Lung (tissue), 17 donors: ENCODE measurements at places on chromosomes 1 and 21.
A peak's percentile ranks its signal among the peaks of the same experiment; 100 is the strongest.

- peak; percentile 99 for DNase-seq
Observed at GRCh38 chr1:203402629-203403337, 51.9 kb upstream of the FMOD start.

GRCh38 chr1:171988243-171988885 is 147.1 kb downstream of the DNM3 start:
- no peak for DNase-seq

GRCh38 chr1:203589595-203589994 is 37.0 kb upstream of the ATP2B4 start:
- DNase-seq, result no peak

GRCh38 chr21:33286076-33286475 is 19.9 kb downstream of the IL10RB start:
- DNase-seq, result no peak

DNA sequence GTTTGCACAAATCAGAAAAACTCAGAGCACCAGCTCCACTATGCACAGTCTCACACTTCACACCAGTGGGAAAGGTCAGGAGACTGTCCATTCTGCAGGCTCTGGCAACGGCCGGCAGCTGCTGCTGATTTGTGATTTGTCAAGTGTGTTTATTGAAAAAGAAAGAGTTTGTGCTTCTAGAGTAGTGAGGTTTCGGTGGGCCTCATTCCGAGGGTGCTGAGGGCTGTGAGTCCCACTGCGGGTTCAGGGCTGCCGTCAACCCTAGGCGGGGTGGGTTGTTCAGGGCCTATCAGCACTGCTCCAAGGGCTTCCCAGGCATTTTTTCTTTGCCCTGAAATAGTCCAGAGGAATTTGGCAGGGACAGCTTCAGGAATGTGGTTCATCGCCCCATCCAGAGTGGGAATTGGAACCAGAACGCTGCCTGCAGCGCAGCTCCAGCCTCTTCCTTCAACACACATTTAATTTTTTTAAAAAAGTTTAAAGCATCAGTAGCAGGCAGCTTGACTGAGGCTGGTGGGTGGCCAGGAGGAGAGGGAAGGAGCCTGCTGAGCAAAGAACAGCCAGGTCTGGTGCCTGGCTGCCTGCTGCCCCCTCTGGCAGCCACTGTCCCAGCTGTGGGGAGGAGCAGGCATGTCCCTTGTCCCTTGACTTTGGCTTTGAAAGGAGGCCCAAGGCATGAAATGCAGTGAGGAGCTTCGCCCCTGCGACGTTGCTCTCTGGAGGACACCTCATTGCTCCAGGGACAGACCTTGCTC is 19.7 kb downstream of the STUM start:
- peak; percentile 31 for DNase-seq

DNA sequence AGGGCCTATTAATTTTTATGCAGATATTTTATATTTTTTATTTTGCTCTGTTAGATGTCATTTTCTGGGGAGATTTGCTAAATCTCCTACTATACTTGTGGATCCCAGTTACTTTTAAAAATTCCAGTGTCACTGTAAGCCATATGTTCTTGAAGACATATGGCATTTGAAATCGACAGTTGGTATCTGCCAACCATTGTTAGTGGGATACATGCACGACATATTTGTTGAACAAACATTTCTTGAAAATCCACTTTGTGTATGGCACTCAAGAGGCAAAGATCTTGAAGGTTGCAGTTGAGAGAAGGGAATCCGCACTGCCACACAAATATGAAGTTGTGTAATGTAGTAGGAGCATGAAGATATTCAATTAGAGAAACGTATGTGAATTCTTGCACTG is 287.7 kb downstream of the HHAT start:
- no peak for DNase-seq

DNA sequence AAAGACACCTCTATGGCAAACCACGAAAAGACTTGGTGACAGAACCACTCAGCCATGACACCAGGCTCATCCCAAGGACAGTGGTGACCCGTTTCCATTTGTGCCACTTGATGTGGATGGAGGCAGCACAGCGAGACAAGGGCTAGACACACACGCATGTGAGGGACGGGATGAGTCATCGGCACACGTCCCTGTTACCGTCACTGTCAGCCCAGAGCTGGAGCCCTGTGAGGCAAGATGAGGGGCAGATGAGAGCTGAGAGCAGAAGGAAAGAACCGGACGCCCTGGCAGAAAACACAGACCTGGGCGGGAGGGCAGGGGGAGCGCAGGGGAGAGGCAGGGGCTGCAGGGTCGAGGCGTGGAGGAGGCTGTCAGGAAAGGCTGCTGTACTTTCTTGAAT is 57.8 kb downstream of the SIK1 start:
- no peak for DNase-seq

DNA sequence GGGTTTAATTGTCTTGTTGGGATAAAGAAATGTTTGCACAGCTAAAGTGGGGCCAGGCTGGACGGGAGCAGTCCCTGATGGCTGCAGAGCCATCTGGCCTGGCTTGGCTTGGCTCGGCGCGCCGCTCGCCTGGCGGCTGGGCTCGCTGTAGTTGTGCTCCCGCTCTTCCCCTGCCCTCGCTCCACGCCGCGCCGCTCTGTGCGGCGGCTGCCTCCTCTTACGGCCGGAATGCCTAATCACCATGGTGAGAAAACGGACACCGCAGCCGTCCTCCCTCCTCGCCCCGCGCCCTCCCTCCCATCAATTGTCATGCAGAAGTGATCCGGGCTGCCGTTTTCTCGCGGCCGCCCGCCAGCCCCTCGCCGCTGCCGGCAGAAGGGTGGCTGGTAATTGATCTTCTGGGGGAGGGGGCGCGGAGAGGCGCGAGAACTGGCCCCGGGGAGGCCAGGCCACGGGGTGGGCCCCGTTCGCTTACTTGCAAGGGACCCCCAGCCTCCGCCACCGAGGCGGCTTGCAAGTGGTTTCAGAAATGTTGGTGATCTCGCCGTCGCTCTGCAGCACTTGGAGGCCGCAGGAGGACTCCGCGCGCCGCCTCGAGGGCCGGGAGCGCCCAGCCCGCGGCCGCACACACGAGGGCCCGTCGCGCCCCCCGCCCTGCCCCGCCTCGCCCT is 12.4 kb downstream of the RNF220 start:
- DNase-seq, result peak; percentile 50

DNA sequence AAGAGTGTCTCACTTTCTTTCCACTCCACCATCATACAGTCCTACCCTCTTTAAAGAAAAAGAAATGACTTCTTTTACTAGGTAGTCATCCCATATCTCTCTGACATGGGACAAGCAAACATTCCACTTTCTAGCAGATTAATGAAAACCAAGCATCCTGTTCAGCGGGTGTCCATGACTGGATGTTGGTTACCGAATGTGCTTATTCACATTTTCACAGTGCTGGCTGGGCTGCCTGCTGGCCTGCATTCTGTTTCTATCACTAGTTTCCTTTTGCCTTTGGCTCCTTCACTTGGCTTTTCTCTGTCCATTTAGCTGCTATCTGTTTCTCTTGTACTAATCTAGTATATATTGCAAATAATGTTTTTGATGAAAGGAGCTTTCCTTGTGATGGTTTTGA is 598.4 kb downstream of the RWDD3 start:
- DNase-seq, result no peak
